Thoracic aorta (tissue), 2 donors: ENCODE measurements at places on chromosomes 5 and 9. TPM values are rescaled to one million over a fixed set of nuclear protein-coding genes. Genes with fewer than 3 reads are reported as not detected.

GRCh38 chr5:111643499-111643898 lies 113.5 kb downstream of the NREP start:
- no peak overlapping the region for H3K27ac ChIP-seq
- no peak for DNase-seq
- no peaks in the 10 kb centered on the region for H3K27me3 ChIP-seq
- no peaks in the 10 kb centered on the region for H3K4me1 ChIP-seq
- no peak overlapping the region for H3K4me3 ChIP-seq

DNA sequence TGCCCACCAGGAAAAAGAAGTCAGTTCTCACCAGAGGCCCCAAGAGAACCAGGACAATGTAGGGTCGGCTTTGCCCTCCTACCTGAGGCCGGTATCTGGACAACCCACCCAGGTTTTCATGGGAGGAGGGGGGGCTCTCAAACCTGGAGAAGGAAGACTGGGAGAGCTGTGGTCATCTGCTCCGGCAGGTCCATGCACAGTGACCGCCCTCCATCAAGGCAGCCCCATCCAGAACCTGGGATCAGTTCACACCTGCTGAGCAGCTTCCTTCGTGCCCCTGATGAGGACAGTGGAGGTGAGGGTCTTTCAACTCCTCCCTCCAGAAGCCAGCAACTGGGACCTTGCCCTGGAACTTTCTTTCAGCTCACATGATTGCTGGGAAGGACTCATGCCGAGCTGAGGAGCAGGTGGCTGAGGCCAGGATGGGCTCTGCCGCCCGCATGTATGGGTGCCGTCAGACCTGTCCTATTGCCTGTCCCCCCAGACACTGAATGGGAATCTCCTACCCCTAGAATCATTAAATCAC lies 20.8 kb upstream of the FIBCD1 start:
- no peaks in the 10 kb centered on the region for H3K27me3 ChIP-seq
- no peak overlapping the region for H3K4me3 ChIP-seq
- no peaks in the 10 kb centered on the region for H3K36me3 ChIP-seq
- H3K4me1 ChIP-seq = peaks cover 11% of the 10 kb centered on the region

Gene CORO2A
- total RNA-seq = 1.2 TPM

DNA sequence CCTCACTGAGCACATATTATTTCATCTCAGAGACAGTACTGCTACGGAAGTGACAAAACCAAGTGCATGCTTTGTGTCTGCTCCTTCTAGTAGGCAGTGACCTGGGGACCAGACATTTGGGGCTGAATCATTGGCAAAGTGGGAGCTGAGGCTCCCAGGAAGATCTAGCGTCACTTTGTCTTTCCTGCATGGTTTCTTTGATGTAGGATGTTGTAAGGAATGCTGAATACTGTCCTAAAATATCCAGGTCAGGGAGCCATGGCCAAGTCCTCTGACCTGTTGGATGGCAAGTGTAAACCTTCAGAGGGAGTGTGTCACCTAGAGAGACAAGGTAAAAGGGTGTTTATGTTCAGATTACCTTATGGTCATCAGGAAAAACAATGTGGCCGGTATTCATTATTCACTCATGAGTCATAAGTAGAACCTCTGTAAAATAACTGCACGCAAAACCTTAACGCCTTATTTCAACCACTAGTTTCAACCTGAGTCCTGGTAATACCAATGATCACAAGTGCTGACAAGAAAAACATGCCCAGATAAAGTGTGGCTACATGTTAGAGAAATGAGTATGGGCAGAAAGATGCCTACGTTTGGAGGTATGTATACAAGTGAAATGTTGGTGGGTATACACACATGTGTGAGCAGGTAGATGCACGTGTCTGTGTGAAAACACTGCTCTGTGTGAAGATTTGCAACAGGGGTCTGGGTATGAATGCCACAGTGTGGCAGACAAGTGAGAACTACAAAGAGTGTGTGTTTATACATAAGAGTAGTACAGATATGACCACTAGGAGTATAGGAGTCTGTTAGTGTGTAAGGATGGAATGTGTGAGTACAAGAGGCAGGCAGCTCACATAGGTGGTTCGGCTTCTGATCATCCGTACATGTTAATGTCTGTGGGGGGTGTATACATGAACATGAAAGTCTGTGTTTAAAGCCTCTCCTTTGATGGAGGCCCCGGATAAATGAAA lies 263.9 kb downstream of the SPOCK1 start:
- H3K4me1 ChIP-seq = no peaks in the 10 kb centered on the region
- H3K27me3 ChIP-seq = no peaks in the 10 kb centered on the region
- H3K27ac ChIP-seq = no peak overlapping the region
- H3K4me3 ChIP-seq = no peak overlapping the region
- no peak for DNase-seq
